ENCODE measurements at places on chromosomes 5 and 9. TPM values are rescaled to one million over a fixed set of nuclear protein-coding genes. Genes with fewer than 3 reads are reported as not detected.

- no peak overlapping the region for H3K27ac ChIP-seq
- H3K27me3 ChIP-seq = no peaks in the 10 kb centered on the region
- H3K4me1 ChIP-seq = no peaks in the 10 kb centered on the region
- H3K36me3 ChIP-seq = no peaks in the 10 kb centered on the region
Observed at GRCh38 chr5:65161655-65162054, 320.1 kb downstream of the ADAMTS6 start.

- no peaks in the 10 kb centered on the region for H3K27me3 ChIP-seq
- no peak for DNase-seq
- H3K27ac ChIP-seq = no peak overlapping the region
- H3K4me1 ChIP-seq = no peaks in the 10 kb centered on the region
Observed at GRCh38 chr9:133880136-133880535, 112.0 kb downstream of the VAV2 start.

GRCh38 chr9:104950838-104951237 is 22.9 kb upstream of the ABCA1 start:
- no peak for DNase-seq
- H3K27ac ChIP-seq = no peak overlapping the region
- H3K4me3 ChIP-seq = no peak overlapping the region
- H3K4me1 ChIP-seq = peaks cover 5% of the 10 kb centered on the region

- no peaks in the 10 kb centered on the region for H3K27me3 ChIP-seq
- no peak for DNase-seq
- no peak overlapping the region for H3K27ac ChIP-seq
- no peaks in the 10 kb centered on the region for H3K36me3 ChIP-seq
- no peak overlapping the region for H3K4me3 ChIP-seq
- peaks cover 13% of the 10 kb centered on the region for H3K4me1 ChIP-seq
Observed at GRCh38 chr5:119417891-119418605, 34.2 kb upstream of the HSD17B4 start.

Gene PPP3R2
- total RNA-seq = not detected

DNA sequence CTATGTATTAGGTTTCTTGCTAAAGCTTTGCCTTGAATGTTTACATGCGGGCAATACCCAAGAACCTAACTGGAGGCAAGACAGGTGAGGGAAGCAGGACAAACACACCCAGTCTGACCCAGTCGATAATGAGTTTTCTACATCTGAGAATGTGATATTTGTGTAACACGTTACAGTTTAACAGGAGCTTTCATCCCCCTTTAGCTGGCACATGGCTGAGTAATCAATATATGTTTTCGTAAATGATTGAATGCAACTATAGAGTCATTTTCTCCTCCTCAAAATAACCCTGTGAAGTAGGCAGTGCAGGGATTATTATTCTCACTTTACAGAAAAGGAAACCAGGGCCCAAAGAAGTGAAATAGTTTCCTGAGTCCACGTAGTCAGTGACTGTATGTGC is 84.7 kb upstream of the HTR4 start:
- H3K4me1 ChIP-seq = no peaks in the 10 kb centered on the region
- H3K27me3 ChIP-seq = no peaks in the 10 kb centered on the region
- H3K27ac ChIP-seq = no peak overlapping the region
- no peak overlapping the region for H3K4me3 ChIP-seq
- H3K36me3 ChIP-seq = no peaks in the 10 kb centered on the region

Gene HCN1
- total RNA-seq = 0.14 TPM

- H3K27me3 ChIP-seq = no peaks in the 10 kb centered on the region
- H3K4me1 ChIP-seq = no peaks in the 10 kb centered on the region
- no peak for DNase-seq
Observed at GRCh38 chr9:69658987-69659675, 13.0 kb downstream of the APBA1 start.

GRCh38 chr5:88298425-88298824 is 29.8 kb upstream of the TMEM161B start:
- H3K4me3 ChIP-seq = no peak overlapping the region
- H3K27ac ChIP-seq = no peak overlapping the region
- no peaks in the 10 kb centered on the region for H3K36me3 ChIP-seq
- no peaks in the 10 kb centered on the region for H3K4me1 ChIP-seq
- no peaks in the 10 kb centered on the region for H3K27me3 ChIP-seq
- no peak for DNase-seq

Gene WWC1
- total RNA-seq = 1.1 TPM
